LHCN-M2 (cell line): ENCODE measurements at places on chromosomes 12 and 14.

DNA sequence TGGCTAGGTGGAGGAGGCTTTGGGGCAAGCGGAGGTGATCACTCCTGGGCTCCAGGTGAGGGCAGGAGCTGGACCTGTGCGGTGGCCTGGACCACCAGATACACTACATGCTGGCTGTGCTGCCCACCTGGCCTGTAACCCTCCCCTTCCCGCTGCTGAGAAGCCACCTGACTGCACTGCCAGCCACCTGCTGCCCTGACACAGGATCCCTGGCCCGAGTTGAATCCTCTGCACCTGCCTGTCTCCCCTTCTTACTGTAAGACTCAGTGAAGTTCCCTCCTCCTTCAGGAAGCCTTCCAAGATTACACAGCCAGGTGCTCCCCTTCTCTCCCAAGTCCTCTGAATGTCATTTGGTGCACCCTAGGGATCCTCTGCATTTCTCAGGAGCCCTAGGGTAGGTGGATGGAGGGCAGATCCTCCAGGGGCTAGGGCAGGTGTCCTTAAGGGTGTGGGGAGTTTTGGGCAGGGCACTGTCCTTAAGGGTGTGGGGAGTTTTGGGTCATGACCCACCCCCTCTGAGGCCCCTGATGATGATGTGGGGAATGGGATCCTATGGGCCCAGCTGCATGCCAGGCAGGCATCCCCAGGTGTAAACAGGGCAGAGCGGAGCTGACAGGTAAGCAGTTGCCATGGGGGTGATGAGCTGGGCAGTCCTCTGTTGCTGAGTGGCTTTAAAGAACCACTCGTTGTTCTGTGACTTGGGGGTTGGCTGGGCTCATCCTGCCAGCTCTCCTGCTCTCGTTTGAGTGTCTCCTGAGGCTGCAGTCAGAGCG, 6.7 kb upstream of the MTA1 start:
- DNase-seq, result no peak

- no peak for DNase-seq
Observed at GRCh38 chr12:111745211-111745610, 21.5 kb upstream of the ALDH2 start.

- no peak for DNase-seq
Observed at GRCh38 chr12:43835264-43835655, 621 bp upstream of the TMEM117 start.

- DNase-seq, result no peak
Observed at GRCh38 chr12:124358572-124358971, 63.7 kb downstream of the RFLNA start.

GRCh38 chr14:63011623-63012022, 33.6 kb downstream of the KCNH5 start:
- no peak for DNase-seq

DNA sequence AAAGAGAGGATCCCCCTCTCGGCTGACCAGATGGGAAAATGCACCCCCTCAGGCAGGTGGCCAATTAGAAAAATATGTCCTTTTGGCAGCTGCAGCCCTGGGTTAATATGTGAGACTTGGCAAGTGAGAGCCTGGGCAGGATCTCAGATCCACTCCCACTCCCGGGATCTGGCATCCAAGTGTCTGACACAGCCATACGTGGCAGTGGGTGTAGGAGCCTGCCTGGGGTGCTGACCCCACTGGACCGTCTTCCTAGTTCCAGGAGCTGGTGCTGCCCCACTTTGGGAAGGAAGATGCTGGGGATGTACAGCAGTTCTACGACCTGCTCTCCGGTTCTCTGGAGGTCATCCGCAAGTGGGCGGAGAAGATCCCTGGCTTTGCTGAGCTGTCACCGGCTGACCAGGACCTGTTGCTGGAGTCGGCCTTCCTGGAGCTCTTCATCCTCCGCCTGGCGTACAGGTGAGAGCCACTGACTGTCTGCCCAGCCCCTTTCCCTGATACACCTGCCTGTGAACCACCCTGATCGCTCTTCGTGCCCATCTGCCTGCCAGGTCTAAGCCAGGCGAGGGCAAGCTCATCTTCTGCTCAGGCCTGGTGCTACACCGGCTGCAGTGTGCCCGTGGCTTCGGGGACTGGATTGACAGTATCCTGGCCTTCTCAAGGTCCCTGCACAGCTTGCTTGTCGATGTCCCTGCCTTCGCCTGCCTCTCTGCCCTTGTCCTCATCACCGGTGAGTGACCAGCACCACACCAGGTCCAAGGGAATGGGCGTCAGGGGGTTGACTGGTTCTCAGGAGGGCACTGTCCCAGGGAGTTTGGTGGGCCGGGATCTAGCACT, 5.8 kb downstream of the NR4A1 start:
- no peak for DNase-seq

GRCh38 chr12:4267704-4268328, 5.7 kb upstream of the CCND2 start:
- no peak for DNase-seq

DNA sequence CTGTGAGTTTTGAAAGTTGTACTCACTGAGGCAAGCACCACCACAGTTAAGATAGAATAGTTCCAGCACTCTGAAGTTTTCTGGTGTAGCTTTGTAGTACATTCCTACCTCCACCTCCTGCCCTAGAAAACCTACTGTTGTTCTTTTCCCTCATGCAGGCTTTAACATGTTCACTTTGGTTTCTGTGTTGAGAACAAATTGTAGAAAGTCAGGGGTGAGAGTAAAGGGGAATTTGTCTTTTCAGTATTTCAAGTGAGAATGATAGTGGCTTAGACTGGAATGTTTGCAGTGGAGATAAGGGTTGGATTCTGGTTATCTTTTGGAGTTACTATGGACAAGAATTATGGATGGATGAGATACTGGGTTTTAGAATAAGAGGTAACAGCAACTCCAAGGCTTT, 67.2 kb downstream of the AEBP2 start:
- no peak for DNase-seq

DNA sequence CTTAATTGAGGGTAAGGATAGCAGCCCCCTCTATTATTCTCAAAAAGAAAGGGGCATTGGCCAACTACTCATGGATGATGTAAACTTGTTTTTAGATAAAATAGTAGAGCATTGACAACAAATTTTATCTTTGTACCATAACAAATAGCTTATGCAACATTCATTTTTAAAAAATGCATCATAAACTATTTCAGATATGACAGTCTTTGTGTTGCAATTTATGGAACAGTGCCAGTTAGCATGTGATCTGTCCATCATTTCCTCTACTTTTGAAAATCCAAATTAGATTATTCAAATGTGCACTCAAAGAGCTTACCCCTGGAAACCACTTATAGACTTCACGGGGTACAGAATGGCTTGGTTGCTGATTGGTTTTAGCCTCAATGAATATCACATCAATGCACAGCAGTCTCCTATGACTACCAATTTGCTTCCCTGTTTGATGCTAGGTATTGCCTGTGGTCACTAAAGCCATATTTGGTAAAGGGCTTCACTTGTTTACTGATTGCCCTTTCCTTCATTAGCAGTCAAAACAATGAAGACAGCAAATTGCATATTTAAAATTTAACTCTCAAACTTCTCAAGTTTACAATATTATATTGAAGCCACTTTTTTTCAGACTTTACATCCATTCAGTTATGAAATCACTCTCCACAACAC, 274.9 kb upstream of the MGAT4C start:
- DNase-seq, result peak; percentile 48

GRCh38 chr12:53076461-53076860, 2.7 kb downstream of the SPRYD3 start:
- DNase-seq, result no peak

GRCh38 chr12:124720681-124721500, 142.8 kb downstream of the SCARB1 start:
- peak; percentile 72 for DNase-seq
